ENCODE measurements at places on chromosomes 7 and 10.

- no peak for DNase-seq
Observed at GRCh38 chr10:61791216-61791615, 110.3 kb upstream of the ARID5B start.

- no peak for DNase-seq
Observed at GRCh38 chr10:8418631-8419030, 364.1 kb downstream of the GATA3 start.

- no peak for DNase-seq
Observed at GRCh38 chr7:83156006-83156405, 6.7 kb downstream of the PCLO start.

GRCh38 chr7:48170506-48170905, 752 bp upstream of the ABCA13 start:
- DNase-seq = peak; percentile 84

DNA sequence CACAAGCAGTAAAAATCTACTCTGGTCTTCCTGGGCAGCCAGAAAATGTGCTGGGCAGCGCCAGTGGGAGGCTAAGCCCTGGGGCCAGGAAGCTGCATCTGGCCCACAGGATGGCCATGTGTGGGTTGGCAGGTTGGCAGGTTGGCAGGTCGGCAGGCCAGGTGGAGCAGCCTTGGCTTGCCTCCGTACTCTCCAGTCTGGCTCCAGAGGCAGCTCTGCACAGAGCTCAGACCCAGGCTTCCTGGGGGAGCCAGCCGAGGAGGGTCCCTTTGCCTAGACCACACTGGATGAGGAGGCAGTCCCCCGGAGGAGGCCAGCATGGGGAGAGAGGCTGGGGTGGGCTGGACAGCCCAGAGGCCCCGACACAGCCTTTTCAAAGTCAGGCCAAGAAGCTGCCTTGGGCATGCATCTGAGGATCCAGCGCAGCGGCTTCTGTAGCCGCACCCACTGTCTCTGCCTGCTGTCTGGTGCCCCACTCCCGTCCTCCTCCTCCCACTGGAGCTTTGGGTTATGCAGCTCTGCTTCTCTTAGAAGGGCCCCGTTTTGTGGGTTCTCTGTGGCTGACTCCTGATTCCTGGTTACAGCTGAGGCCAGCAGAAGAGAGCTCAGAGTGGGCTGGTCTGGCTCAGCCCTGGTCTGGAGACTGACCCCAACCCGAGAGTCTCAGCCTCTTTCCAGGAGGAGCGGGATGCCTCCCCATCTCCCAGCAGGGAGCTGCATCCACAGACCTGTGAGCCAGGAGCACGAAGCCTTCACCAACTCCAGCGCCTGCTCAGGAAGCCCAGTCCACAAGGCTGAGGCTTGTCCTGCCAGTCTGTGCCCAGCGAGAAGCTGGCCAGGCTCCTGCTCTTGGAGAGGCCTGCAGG, 44.6 kb downstream of the CFAP46 start:
- no peak for DNase-seq

DNA sequence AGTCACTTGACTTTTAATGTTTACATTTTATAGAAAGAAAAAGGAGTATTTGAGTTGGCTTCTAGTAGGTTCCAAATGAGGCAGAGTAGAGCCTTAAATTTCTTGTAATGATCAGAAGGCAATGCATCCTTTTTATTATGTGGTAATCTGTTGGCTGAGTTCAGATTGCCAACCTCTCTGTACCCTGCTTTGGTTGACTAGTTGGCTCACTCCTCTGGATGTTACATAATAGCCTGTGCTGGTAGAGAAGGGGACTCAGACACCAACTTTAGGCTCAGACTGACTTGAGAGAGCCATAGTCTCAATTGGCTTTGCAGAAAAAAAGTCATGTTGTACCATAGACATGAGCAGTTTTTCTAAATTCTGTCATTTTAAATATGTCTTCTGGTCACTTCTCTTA, 46.8 kb upstream of the GLCCI1 start:
- no peak for DNase-seq

DNA sequence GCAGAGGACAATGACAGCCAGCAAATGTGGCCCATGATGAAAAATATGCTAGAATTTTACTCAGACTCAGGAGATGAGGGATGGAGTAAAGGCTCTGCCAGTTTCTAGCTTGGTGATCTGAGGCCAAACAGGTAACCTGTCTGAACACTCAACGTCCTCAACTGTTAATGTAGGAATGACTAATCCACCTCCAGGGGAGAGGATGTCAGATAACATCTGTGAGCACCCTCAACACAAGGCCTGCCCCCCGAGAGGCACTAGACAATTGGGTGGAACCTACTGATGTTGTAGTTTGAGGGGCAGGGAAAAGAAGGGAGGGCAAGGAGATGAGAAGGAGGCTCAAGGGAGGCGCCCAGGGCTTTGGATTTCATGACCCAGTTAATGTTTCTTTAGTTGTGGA, 445.1 kb downstream of the PLXNA4 start:
- no peak for DNase-seq

- no peak for DNase-seq
Observed at GRCh38 chr10:80324086-80324485, 32.5 kb downstream of the DYDC1 start.

DNA sequence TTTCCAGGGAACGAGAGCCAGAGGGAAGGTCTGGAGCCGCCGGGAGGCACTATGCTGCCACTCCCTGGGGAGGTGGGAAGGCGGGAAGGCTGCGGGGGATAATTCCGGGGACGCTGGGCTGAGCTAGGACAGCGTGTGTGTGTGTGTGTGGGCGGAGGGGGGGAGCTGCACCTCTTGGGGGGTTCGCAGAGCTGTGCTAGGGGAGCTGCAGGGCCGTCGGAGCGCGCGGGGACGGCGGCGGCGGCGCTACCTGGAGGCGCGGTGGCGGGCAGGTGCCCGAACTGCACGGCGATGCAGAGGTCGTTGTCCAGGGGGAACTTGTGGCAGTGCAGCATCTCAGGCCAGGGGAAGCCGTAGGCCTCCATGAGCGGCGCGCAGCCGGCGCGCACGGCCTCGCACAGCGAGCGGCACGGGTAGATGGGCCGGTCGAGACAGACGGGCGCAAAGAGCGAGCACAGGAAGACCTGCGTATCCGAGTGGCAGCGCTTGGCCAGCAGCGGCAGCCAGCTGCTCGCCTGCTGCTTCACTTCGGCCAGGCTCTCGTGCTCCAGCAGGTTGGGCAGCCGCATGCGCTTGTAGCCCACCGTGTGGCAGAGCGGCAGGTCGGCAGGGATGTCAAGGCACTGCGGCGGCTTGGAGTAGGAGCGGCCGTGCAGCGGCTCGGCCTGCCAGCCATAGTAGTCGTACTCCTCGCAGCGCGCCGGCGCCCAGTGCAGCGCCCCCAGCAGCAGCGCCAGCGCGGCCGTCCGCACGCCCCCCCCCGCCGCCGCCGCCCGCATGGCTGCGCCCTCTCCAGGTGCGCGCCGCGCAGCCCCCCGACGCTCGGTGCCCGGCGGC, 526 bp downstream of the SFRP5 start:
- peak; percentile 55 for DNase-seq

- DNase-seq = peak; percentile 27
Observed at GRCh38 chr10:63173468-63174232, 40.5 kb downstream of the NRBF2 start.

GRCh38 chr10:72229261-72230251, 13.5 kb upstream of the ASCC1 start:
- DNase-seq = no peak

Data from common myeloid progenitor, CD34-positive (primary cell).